ENCODE measurements at places on chromosomes 5 and 9.

DNA sequence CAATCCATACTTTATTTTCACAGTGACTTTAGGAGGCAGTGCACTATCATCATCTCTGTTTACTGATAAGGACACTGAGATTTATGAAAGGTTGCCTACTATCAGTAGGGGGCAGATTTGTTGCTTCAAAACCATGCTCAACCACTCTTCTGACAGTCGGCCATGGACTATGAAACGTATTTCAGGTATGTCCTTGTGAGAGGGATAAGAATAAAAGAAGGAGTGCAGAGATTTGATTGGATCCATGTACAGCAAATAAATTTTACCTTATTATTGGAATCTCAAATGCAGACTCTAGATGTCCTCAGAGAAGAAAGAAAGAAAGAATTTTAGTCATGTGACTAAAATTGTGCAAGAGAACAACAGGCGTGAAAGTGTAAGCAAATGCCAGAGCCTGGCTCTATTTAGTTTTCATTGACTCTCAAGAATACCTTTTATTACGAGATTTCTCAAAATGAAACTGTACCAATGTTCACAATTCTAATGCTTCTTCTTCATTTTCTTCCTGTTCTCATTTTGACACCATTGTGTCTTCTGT lies 296.6 kb upstream of the RASA1 start:
- DNase-seq: no peak

DNA sequence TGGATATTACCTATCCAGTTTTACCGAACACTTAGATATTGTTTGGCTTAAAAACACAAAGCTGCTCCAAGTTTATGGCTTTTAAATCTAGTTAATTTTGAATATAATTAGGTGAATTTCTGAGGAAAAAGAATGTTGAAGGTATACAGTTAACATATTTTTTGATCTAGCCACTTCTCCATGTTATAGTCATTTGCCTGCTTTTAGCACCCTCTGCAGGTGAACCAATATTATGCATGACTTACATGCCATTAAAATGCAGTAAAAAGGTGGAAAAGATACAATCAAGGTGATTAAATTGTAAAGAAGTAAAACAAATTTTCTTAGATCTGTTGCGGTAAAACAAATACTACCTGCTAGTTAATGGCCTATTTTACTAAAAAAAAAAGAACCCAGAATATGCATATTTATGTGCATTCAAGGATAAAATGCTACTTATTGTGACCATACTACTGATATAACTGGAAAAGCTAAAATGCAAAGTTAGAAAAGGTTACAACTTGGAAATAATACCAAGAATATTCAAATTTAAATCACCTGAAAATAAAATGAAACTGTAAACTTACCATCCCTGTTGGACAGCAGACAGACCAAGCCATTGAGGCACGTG lies 132.1 kb downstream of the AP3B1 start:
- DNase-seq: no peak

- no peak for DNase-seq
These were observed 348.0 kb downstream of the SEMA5A start for GRCh38 chr5:9197881-9198260.

DNA sequence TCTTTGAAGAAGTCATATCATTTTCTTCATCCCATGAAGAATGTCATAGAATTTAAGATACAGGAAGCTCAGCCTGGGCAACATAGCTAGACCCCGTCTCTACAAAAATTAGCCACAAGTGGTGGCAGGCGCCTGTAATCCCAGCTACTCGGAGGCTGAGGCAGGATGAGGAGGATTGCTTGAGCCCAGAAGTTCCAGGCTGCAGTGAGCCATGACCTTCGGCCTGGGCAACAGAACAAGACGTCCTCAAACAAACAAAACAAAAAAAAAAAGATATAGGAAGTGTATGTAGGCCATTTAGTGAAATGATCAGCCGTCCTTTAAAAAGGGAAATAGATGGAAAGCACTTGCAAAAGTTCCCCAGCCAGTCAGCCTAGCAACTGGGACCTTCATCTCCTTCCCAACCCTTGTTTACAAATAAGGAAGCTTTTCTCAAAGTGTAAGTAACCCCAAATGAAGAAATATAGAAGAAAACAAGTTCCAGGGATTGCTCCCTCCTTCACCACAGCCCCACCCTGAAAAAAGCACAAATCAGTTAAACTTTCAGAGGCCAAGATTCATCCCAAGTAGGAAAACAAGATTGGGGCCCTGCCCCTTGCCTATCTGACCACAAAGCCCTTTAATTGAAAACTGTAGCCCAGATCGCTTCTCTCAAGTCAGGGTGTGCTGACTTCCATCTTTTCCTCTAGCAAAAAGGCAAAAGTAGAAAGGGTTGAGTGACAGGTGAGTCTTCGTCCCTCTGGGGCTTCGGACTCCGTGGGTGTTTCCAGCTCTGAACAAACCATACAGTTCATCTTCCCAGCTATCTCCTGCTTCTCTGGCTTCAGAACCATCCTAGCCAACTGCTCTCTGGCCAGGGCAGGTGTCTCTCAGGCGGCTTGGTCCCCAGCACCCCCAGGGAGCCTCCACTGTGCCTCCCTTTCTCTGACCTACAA lies 1.2 kb downstream of the SLC31A2 start:
- no peak for DNase-seq

DNA sequence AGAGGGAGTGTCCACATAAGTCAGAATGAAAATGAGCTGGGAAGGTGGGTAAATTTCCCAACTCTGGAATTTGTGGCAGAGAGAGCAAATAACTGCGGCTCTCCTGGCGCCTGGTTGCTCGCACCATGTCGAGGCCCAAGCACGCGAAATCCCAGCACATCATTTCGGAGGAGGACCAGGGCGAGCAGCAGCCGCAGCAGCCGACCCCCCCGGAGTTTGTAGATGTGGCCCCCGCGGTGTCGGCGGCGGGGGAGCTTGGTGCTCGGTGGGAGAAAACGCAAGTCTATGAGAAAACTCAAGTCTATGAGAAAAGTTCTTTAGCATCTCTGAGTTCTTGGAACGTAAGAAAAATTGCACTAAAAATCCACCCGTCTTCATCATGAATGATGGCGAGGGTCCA lies 60.3 kb downstream of the ACTBL2 start:
- no peak for DNase-seq

GRCh38 chr9:114696814-114697544 lies 15.0 kb upstream of the TEX48 start:
- no peak for DNase-seq

GRCh38 chr9:104351726-104352125 lies 152.3 kb upstream of the OR13F1 start:
- no peak for DNase-seq

DNA sequence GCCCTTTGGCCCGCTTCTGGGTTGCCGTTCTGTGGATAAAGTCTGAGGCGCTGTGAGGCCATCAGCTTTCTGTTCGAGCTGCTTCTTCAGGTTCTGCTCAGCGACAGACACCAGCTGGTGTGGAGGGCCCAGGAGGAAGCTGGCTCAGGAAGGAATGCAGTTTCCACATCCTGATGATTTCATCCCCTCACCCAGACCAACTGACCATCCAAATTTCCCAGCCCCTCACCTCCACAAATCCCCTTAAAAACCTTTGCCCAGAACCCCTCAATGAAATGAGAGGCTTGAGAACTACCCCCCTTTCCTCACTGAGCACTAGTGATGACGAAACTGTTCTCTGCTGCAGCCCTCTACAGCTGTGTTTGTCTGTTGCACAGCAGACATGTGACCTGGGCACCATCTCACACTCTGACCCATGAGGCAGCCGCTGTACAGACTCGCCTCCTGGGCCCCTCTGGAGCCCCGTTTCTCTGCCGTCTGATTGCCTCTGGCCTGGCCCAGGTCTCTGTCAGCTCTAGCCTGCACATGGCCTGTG lies 45.4 kb downstream of the SPATA31C2 start:
- no peak for DNase-seq

DNA sequence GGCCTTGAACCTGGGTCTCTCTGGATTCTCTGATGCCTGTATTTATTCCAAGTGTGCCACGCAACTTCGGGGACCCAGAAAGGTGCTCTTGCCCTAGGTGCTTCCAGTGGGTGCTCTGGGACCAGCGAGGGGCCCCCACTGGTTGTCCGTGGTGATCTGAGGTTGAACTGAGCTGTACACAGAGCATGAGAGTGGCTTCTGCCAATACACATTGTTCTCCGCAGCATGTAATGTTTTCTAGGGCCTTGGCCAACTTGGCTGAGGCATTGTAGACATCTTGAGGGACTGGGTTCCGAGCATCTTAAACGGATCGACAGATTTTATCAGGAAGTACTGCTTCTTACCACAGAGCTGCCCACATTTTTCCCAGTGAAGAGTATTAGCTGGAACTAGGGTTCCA lies 117.9 kb downstream of the MTX3 start:
- no peak for DNase-seq

DNA sequence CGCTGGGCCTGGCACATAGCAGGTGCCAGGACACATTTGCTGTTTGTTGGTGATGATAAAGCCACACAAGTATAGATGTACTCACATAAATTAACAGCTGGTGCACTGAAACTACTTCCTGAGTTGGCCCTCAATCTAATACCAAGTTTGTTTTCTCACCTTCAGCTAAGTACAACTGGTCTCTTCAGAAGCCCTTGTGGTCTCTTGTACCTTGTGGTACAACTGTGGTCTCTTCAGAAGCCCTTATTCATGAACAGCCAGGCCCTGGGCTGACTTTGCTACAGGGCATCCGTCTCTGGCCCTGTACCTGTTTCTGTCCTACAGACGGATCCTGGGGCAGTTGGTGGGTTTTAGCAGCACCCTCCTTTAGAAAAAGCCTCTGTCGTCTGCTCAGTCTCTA lies 81.5 kb downstream of the DAB2IP start:
- DNase-seq: no peak

- peak; percentile 36 for DNase-seq
These were observed 68.4 kb downstream of the PAM start for GRCh38 chr5:102823441-102823874.

GRCh38 chr5:106727071-106727470 lies 943.7 kb downstream of the EFNA5 start:
- DNase-seq: no peak

- DNase-seq: no peak
These were observed 2.5 kb downstream of the FLT4 start for GRCh38 chr5:180646963-180647305.
